Kidney epithelial cell (primary cell): ENCODE measurements at places on chromosomes 3 and 15.
A peak's percentile ranks its signal among the peaks of the same experiment; 100 is the strongest.

DNA sequence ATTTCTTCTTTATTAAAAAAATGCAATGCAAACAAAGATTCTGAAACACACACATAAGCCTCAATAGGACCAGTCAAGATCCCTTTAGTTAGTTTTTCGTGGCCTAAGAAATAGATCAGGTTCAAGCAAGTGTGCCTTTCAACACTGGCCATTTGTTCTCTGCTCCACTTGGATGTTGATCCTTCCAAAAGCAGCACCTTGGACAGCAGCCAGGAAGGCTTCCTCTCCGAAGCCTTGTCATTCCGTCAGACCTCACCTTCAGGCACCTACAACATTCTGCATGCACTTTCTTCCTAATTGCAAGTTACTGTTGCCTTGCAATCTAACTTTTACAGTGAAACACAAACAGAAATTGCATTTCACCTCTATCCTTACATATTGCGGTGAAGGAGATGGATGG, 155.9 kb upstream of the FEZF2 start:
- peak; percentile 16 for DNase-seq

- DNase-seq, result no peak
These were observed 76.0 kb upstream of the KBTBD8 start for GRCh38 chr3:66922058-66922457.

GRCh38 chr15:64695561-64695992, 79.8 kb downstream of the RBPMS2 start:
- no peak for DNase-seq

DNA sequence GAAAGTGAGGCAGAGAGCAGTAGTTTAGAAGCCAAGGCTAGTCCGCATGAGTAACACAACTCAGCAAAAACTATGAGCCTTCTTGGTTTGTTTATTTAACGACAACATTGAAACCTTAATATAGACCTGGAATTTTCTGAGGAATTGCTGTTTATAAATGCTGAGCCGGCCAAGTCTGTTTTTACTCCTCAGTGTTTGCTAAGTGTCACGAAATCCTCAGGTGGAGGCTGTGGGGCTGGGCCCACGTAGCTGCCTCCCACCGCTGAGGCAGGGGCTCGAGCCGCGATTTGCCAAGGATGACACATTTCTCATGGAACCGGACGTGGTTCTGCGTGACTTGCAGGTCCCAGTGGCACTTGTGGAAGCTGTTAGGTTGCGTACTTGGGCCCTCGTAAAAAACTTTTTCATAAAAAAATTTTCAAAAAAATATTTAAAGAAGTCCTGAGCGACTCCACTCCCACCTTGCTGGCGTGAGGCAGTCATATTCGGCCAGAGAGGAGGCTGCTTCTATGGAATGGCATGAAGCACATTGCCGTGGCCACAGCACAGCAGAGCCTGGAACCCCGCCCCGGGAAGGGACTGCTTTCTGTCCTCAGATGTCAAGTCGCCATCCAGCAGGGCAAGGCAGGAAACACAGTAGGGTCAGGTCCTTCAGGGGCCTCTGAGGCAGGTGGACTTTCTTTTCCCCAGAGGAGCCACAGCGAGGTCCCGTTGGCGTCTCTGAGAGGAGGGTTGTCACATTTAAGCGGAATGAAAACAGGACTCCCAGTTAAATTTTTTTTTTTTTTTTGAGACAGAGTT, 64.8 kb upstream of the PCSK6 start:
- no peak for DNase-seq

- DNase-seq, result peak; percentile 98
These were observed 330.8 kb downstream of the TIGIT start for GRCh38 chr3:114624571-114625181.

DNA sequence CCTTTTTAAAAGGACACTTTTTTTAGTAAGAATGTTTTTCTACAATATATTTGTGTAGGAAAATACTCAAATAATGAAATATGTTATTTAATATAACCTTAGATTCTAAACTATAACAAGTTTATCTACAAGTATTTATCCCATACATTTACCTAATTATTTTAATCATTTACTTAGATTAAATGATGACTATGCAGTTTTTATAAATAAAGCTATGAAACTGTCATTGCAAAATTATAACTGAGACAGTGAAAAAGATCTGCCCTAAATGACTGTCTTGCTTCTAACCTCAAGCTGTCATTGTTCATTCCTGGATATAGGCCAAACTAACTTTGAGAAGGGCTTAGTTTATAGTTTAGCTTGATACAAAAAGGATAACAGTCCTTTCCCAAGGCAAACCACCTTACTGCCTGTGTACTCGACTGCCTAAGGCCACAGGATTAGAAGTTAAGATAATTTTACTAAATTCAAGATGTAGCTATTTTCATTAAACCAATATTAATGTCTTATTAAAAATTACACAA, 84.1 kb downstream of the GLDN start:
- DNase-seq, result no peak

- no peak for DNase-seq
These were observed 38.5 kb downstream of the FBLN2 start for GRCh38 chr3:13587442-13587841.

DNA sequence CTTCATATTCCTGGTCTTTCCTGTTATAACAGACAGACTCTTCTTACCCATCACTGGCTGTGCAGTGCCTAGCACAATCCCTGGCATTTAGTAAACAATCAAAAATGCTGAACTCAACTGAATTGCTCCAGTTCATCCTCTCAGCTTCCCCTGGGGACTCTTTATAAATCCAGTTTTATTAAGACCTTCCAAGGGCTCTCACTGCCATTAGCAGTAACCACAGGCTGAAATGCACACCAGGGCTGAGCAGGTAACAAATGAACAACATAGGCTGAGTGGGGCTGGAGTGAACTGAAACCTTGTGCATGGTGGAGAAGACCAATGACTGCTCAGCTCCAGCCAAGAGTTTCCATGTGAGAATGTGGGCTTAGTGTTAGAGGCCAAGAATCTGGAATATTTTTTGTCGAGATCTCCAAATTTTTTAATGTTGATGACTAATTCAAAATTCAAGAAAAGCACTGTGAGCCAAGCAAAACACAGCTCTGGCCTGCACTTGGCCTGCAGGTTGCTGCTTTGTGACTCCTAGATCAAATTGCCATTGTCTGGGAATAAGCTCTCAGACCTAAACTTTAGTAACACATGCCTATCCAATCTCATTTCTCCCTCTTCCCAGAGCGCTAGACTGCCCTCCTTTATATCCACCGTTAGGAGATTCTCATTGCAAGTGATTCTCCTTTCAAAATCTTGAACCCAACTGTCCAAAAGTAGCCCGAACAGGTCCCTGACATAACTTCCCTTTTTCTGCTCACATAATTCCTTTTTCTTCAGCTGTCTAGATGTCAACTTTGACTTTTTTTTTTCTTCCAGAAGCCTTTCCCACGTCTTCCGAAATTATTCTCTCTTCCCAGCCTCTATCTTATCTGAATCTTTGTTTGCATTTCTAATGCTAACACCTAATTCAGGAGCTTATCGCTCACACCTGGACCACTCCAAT, 7.4 kb downstream of the SQOR start:
- DNase-seq, result no peak

DNA sequence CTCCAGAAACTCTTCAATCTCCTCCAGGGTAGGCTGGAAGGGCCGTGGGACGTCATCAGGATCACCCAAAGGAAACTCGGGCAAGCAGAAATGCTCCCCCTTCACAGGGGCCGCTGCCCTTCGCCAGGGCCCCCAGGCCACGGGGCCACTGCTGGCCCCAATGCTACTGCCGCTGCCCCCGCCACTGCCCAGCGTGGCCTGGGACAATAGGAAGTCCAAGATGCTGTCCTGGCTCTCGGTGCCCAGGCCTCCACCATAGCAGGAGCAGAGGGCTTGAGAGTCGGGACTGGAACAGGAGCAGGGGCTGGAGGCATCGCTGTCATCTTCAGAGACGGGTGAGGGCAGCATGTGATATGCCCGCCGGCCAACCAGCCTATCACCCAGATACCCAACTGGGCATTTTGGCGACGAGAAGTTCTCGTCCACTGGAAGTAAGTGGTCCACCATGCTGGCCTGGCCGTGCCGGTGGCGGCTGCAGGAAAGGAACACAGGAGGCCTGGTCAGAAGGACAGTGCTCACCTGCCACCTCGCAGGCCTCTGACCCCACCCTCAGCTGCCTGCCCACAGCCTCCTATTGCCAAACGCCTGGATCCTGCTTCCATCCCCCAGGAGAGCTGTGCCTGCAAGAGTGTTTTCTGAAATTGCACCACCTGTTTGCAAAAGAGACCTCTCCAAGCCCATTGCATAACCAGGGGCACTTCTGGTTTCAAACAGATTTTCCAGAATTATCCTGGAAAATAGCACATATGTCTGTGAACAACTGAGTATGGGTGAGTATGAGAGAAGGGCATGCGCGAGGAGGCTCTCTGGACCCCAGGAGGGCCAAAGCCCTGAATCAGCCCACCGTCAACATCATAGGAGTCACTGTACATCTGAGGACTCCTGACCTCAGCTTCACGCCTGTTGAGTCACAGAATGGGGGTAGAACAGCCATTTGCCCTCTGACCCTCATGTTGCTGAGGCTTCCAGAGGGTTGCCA, 4.4 kb downstream of the KLF15 start:
- DNase-seq, result no peak

GRCh38 chr3:24506966-24507775, 12.5 kb upstream of the THRB start:
- DNase-seq, result no peak

DNA sequence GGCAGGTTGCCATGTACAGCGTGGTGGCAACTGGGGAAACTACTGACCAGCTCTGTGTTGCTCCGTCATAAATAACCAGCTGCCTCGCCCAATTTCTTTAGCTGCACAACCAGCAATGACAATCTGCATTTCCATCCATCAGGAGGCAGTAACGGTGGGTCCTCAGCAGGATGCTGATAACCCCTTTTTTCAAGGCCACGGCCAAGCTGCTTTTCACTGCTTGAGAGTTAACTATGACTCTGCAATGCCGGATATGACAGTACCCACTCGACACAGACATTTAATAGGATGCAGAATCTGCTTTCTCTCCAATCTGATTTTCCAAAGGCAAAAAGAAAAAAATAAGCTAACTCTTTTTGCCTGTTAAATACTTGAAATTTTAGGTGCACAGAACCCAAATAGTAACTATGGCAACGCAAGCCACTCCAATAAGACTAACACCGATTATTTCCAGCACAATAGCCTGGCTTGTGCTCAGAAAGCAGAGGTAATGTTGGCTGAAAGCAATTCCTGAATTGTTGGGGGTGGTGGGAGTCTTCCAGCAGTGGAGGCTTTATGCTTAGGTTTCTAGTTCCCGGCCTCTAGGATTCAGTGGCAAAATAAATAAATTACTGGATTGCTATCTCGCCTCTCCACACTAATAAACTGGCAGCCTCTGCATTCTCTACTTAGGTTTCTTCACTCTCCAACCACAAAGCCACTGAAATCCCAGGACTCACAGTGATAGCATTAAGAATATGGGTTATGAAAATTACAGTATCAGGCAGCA, 31.2 kb upstream of the SRGAP3 start:
- no peak for DNase-seq

DNA sequence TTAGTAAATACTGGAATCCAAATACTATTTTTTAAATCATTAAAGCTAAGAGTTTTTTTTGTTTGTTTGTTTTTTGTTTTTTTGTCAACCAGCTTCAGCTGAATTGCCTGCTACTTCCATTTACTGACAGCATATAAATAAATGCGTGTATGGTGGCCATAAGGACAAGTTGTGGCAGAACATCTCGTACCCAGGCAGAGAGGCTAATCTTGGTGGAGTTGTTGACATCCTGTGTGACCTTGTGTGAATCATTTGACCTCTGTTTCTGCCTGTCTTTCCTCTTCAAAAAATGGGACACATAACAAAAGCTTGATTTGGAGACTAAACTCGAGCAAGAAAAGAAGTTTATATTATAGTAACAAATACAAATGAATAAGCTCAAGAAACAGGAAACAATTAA, 734.2 kb downstream of the MCTP2 start:
- no peak for DNase-seq

- DNase-seq, result no peak
These were observed 21.3 kb upstream of the SCAANT1 start for GRCh38 chr3:63933459-63933858.

- DNase-seq, result no peak
These were observed 456.7 kb downstream of the NTRK3 start for GRCh38 chr15:87799838-87800237.

- DNase-seq, result no peak
These were observed 6.4 kb downstream of the PDE8A start for GRCh38 chr15:84987949-84988624.

DNA sequence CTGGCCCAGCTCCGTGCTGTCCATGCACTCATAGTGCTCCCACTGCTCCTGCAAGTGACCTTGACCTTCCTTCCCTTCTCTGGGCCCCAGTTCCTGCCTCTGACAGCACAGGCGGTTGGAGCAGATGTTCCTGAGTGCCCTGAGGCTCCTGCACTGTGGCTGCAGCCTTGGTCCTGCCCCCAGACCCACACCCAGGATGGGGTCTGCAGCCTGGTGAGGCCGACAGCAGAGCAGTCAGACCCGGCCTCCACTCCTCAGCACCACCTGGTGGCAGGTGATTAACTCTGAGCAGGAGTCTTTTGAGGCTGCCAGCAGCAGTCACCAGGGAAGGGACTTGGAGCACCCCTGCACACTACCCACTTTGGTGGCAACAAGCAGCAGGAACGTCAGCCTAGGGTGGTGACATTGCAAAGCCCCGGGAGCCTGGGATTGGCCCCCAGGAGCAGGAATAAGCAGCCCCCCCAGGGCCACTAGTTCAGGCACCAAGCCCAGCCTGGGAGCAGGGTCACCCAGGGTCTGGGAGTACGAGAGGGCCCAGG, 64.6 kb downstream of the CYP11A1 start:
- no peak for DNase-seq

GRCh38 chr3:10978956-10979355, 13.6 kb upstream of the SLC6A1 start:
- DNase-seq, result no peak

- no peak for DNase-seq
These were observed 127.1 kb upstream of the UMPS start for GRCh38 chr3:124602980-124603627.

DNA sequence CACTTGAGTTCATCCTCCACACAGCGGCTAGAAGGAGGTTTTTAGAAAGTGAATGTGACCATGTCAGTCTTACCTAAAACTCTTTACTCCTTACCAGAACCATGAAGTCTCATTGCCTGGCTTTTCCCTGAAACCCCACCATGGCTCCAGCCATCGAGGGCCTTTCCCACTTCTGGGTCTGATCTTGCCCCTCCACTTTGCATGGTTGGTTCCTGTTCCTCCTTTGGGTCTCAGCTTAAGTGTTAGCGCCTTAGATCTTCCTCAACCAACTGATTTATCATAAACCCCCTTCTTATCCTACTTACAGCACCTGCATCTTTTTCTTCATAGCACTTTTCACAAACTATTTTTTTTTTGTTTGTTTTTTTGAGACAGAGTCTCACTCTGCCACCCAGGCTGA, 45.9 kb upstream of the ULK4 start:
- no peak for DNase-seq
